ENCODE measurements at places on chromosomes 4 and X.

- DNase-seq = no peak
Observed at GRCh38 chrX:3066555-3066954, 25.3 kb downstream of the ARSF start.

GRCh38 chrX:81957900-81958545, 756.1 kb downstream of the SH3BGRL start:
- DNase-seq = peak; percentile 58

- no peak for DNase-seq
Observed at GRCh38 chrX:43643662-43644061, 12.4 kb upstream of the MAOA start.

DNA sequence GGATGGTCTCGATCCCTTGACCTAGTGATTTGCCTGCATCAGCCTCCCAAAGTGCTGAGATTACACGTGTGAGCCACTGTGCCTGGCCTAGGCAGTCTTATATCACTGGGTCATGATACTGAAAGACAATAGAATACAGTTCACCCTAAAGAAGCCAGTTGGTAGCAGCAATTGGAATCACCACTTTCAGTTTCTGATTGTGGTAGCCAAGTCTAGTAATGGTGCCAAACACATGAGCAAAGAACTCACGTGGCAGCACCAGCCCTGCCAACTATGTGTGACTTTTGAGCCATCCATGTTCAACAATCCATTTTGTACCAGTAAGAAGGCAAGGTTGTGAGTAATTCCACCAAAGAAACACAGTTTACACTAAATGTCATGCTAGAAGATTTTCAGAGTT, 548.4 kb downstream of the KLHL13 start:
- DNase-seq = no peak

DNA sequence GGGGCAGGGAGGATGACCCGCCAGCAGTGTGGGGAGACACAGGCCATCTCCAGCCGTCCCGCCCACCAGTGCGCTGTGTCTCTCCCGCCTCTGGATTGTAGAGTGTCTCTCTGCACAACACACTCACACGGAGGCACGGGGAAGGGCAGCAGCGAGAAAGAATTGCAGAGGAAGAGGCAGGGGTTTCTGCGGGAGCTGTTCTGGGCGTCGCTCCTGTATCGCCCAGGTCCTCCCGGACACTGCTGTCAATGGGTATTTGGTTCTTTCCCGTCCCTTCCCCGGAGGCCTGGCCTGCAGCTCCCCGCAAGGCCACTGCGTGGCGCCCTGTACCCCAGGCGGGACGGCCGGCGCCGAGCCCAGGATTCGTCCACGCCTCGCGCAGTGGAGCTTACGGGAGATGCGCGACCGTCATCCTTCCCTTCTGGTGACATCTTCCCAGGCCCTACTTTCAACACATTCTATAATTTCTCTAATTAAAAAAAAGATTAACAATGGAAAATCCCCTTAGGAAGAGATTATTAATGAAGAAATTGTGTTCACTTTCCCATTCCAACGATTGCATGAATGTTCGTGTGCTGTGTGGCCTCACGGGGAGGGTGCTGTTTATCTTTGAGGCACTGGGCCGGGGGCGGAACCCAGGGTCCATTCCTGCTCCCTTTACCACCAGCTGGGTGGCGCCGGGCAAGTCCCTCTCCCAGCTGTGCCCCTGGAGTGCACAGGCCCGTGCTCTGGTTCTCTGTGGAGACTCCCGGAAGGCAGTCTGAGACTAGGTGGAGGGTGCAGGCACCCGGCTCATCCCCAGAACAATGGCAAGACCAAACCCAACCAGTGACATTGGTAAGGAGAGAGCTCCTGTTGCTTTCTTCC, 95.7 kb downstream of the CPZ start:
- no peak for DNase-seq

- no peak for DNase-seq
Observed at GRCh38 chrX:17876135-17876534, 15.0 kb upstream of the RAI2 start.

DNA sequence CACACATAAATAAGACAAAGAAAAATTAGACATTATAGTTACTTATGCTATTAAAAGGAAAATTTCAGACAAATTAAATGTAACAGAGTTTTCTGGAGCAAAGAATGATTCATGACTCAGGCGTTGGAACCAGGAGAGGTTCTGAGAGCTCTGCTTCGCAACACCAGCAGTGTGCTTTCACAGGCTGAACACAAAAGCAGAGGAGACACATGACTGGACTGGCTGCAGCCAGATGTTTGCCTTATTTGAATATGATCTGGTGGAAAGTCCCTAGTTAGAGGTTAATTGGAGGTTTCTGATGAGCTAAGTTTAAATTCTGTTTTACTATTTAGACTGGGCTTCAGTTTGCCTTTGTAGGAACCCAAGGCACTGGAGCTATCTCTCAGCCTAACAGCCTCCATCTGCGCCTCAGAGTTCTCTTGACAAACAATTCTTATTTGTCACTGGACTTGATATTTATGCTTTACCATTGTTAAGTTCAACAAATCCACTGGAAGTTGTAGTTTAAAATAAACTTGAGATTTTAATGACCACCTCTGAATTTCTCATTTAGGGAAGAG, 16.2 kb downstream of the BOD1L1 start:
- no peak for DNase-seq

DNA sequence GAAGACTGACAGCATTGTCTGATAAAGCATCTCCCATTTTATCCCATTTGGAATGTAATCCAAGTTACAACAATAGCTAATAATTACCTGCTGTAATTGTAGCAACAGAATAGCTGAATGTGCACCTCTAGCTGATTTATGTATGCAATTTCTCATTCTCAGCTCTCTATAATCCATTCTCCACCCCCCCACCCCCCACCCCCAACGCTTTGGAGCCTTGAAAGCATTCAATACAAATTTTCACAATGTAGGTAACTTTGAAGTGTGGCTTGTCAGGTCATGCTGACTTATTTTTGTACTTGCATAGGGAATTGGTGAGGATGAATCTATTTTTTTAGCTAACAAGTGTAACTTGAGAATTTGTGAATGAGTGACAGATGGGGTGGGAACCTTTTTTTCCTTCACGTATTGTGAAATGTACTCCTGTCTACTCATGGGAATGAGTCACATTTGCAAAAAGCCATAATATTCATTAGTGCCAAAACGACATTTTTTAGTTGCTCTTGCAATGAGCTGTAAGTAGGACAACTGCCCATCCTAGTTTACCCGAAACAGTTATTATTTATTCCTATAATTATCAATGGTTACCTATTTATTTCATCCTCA, 159.3 kb downstream of the PALLD start:
- peak; percentile 7 for DNase-seq

GRCh38 chrX:9191392-9191791, 157.5 kb upstream of the FAM9B start:
- DNase-seq = no peak

DNA sequence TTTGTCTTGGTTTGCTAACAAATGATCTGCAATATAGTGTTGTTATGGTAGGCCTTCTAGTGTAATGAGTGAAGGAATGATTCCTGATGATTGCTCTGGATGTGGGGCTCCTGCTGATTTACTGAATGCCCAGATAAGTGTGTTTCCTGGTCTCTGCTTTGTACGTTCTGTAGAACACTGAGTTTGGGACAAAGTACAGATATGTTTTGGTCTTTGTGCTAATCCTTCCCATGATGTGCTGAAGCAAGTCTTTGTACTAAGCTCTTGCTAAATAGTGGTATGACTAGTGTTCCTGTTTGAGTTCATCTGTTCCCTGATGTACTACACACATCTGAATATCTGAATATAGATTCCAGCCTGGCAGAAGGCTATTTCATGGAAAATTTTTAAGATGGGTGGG, 36.9 kb upstream of the XIAP start:
- DNase-seq = no peak

DNA sequence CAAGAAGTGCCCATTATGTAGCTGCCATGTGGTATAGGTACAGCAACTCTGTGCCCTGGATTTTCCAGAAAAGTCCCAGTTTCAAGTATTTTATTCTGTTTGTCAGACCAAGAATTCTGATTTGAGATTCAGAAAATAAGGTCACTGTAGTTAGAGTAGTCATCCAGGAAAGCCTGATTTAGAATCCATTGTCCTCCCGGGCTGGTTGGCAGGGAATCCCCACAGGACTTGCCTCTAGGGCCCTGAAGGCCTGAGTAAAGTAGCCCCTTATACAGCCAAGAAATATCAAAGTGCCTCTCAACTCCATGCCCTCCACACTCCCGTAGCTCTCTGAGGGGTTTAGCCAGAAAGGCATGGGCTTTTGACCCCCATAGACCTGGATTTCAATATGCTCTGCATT, 36.3 kb downstream of the RTL5 start:
- DNase-seq = no peak

DNA sequence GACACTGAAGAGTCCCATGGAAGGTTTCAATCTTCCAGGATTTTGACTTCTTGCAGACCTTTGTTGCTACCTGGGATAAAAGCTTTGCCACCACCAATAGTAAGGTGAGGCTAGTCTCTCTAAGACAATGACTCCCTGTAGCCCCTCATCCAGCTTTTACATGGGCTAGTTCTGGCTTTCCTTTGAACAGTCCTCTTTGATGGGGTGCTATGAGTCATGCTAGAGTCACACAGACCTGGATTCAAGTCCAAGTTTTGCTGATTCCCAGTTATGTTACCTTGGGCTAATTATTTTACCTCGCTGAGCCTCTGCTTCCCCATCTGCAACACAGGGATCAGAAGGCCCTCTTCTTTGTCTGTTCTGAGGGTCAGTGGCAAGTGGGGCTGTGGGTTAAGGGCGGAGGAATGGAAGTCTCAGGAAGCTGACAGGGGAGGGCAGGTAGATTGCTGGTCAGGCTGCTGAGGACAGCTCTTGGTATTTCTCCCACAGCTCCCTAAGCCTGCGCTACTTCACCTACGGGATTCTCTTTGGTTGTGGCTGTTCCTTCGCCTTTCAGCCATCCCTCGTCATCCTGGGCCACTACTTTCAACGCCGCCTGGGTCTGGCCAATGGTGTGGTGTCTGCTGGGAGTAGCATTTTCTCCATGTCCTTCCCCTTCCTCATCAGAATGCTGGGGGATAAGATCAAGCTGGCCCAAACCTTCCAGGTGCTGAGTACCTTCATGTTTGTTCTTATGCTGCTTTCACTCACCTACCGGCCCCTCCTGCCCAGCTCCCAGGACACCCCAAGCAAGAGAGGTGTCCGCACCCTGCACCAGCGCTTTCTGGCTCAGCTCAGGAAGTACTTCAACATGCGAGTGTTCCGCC, 90.3 kb downstream of the RLIM start:
- no peak for DNase-seq

DNA sequence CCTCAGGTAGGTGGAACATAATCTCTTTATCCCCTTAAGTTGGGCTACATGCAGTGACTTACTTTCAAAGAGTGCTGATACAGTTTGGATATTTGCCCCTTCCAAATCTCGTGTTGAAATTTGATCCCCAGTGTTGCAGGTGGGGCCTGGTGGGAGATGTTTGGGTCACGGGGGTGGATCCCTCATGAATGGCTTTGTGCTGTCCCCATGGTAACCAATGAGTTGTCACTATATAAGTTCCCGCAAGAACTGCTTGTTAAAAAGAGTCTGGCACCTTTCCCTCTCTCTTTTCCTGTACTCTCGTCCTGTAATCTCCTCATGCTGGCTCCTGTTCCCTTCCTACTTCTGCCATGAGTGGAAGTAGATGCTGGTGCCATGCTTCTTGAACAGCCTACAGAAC, 71.3 kb downstream of the GLRA3 start:
- no peak for DNase-seq

- no peak for DNase-seq
Observed at GRCh38 chr4:187000281-187000680, 276.6 kb upstream of the FAT1 start.

- DNase-seq = no peak
Observed at GRCh38 chr4:69594382-69594781, 45.1 kb downstream of the UGT2A2 start.

DNA sequence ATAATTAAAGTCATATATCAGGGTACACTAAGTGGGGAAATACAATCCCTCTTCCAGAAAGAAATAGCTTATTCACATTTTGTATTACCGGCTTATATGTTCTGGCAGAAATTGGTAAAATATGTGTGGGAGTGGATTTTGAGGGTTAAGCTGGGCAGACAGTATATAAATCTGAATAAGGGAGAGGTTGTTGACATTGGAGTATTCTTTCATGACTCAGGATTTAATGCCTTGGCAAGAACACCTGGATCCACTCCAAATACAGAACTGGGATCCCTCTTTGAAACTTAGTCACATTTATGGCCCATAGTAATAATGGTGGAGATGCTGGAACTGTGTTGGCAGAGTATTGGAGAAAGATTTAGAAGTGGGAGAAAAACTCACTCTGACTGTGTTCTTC, 54.3 kb upstream of the TET2 start:
- DNase-seq = no peak

GRCh38 chr4:183905593-183906488, 734 bp downstream of the STOX2 start:
- no peak for DNase-seq

GRCh38 chrX:104351173-104351769, 96.5 kb upstream of the ESX1 start:
- DNase-seq = no peak

GRCh38 chr4:68878048-68878447, 62.3 kb downstream of the UGT2B10 start:
- DNase-seq = no peak

DNA sequence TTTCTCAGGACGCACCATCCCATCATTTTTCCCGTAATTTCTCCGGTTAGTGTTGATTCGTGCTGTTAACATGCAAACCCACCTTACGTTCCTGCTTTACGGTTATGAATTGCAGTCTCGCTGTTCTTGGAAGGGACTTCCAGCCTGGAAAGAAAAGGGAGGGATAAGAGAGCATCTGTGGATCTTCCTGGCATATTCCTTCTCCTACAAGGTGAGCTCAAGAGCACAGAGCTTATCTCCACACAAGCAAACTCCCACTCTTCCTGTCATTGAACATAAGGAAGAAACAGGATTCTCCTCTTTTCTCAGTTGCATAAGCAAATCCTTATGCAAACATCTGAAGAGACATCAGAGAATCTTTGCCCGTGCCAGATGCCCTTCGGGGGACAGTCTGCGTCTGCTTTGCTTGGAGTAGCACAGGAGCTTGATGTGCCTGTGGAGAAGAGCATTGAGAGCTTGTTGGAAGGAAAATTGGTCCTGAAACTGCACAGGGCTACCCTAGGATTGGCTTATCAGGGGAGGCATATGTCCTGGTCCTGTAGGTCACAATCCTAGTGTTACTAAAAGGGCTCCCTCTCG, 127.0 kb downstream of the ASMT start:
- DNase-seq = no peak

DNA sequence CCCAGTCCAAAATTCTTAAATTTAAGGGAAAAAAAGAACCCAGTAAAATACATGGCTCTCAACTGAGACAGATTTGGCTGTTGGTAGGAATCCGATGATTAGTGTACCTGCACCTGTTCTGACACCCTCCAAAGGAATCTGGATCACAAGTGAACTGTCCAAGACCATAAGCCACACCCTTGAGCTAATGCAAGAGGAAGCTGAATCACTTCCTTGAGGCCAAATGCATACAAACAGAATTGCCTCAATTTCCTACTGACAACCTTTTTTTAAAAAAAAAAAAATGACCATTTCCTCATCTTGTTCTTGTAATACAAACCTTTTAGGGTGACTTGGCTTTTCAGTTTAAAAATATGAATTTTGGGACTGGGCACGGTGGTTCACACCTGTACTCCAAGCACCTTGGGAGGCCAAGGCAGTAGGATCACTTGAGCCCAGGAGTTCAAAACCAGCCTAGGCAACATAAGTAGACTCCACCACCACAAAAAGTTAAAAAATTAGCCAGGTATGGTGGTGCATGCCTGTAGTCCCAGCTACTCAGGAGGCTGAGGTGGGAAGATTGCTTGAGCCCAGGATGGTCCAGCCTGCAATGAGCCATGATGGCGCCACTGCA, 10.7 kb upstream of the FBXL5 start:
- DNase-seq = no peak

- DNase-seq = no peak
Observed at GRCh38 chr4:31917334-31917733, 1197.2 kb downstream of the PCDH7 start.
